ENCODE measurements at places on chromosomes 1 and 21.

GRCh38 chr1:204331847-204332487 is 27.8 kb downstream of the PLEKHA6 start:
- no peak for DNase-seq

DNA sequence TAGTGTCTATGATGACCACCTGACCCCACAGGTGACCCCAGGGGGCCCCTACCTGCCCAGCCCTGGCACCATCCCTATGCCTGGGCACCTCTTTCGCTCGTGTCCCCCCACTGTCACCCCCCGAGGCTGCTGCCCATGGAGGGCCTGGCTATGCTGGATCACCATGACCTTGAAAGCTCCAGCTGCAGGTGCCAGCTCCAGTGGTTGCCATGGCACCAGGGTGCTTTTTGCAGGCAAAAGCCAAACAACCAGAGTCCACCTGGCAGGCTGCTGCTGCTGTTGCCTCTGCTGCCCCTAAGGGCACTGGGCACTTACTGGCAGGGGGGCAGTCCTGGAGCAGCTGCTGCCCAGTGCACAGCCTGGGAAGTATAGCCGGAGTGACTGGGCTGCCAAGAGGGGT is 21.7 kb downstream of the ETNK2 start:
- no peak for DNase-seq

GRCh38 chr1:153533689-153534201 is 2.0 kb downstream of the S100A6 start:
- no peak for DNase-seq

GRCh38 chr1:204438628-204439027 is 27.0 kb upstream of the PPP1R15B start:
- DNase-seq = no peak

DNA sequence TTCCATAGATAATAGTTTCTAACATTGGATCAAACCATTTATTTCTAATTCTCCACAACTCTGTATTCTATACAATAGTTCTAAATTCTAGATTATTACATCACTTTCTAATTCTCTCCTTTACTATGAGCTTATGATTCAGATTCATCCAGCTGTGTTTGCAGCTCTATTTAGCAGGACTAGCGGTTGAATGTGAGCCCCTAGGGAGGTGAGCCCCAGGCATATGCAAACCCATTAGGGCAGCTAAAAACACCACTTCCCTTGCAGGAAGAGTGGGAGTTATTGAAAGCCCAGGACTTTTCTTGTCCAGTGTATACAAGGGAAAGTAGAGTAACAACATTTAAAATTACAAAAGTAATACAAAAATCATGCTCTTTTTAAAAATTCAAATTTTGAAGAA is 56.9 kb downstream of the KRTAP19-8 start:
- no peak for DNase-seq

GRCh38 chr1:37315371-37315846 is 159.0 kb upstream of the ZC3H12A start:
- DNase-seq = no peak

- DNase-seq = no peak
These were observed 6.4 kb upstream of the CPT2 start for GRCh38 chr1:53190210-53190611.

- no peak for DNase-seq
These were observed 101.9 kb upstream of the SOD1 start for GRCh38 chr21:31557421-31558188.

GRCh38 chr1:26949926-26950319 is 10.3 kb downstream of the KDF1 start:
- DNase-seq = no peak

DNA sequence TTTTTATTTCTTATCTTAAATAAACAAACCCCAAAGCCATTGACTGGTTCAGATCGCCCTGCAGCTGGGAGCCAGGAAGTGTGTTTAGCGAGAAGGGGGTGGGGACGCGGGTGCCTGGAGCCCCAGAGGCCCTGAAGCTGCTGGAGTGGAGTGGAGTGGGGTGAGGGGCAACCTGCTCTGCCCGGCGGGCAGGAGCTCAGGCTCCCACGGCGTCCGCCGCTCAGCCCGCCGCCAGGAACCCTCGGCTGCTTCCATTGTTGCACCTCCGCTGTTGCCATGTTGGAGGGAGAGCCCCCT is 673 bp downstream of the PIK3C2B start:
- peak; percentile 72 for DNase-seq

GRCh38 chr1:42743317-42744147 is 3.5 kb upstream of the CLDN19 start:
- no peak for DNase-seq

DNA sequence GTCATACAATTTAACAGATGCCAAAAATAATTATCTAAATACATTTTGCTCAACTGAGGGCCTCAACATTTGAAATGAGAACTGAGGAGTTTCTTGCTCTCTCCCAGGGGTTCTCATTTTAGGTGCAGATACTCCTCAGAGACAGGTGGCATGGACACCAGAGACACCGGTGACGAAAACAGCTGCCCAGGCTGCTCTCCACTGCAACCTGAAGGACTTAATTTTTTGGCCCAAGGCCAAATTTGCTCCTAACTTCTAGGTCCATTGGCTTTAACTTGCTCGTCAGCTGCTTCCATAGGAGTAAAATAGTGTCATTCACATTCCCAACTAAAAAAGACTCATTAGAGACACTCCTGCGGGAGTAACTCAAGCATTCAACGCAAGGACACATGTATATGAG is 87.0 kb downstream of the NRIP1 start:
- DNase-seq = no peak

DNA sequence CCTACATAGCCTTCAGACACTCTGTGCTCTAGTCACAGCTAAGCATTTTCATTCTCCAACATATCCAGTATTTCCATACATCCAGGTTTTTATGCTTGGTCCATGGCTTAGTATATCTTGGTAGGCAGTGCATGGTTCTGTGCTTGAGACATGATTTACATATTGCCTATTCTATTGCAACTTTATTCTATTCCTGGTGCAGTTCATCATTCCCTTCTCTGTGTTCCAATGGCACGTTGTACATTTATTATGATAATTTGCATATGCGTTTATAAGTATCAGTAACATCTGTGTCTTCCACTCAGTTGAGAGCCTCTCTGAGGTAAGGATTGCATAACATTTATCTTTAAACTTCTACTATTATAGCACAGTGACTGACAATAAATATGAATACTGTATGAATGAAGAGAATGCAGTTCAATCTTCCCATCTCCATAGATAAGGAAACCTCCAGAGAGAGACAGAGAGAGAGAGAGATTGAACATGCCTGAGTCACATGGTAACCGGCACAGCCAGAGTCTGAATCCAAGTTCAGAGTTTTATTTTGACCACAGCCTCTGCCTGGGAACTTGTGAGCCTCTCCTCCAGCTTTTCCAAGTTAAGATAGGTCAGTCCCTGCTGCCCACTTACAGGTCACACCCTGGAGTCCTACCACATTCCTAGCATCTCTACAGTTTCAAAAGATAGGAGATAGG is 41.5 kb downstream of the PLPPR5 start:
- DNase-seq = no peak

- DNase-seq = no peak
These were observed at the start of gene DENND2C for GRCh38 chr1:114669562-114670082. TSS of gene DENND2C (minus strand) at chr1:114670049. CDS start at chr1:114625984, 44,065 bp downstream.

GRCh38 chr1:68916221-68916902 is 419.5 kb upstream of the DEPDC1 start:
- DNase-seq = no peak

GRCh38 chr1:229582011-229582694 is 23.6 kb upstream of the ABCB10 start:
- peak; percentile 47 for DNase-seq

DNA sequence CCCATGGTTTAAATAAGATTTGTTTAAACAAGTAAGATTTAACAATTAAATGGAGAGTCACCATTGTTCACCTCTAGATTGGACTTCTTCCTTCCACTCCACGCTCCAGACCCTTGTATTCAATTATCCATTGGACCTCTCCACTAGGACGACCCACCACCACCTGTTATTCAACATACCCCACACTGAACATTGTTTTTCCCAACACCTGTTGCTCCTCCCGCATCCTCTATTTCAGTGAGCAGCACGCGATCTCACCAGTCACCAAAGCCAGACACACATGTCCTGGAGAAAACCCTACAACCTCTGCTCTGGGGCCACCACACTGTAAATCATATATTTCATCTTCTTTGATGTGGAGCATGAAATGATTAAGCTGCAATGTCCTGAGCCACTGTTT is 28.6 kb downstream of the ATP8B2 start:
- DNase-seq = no peak

DNA sequence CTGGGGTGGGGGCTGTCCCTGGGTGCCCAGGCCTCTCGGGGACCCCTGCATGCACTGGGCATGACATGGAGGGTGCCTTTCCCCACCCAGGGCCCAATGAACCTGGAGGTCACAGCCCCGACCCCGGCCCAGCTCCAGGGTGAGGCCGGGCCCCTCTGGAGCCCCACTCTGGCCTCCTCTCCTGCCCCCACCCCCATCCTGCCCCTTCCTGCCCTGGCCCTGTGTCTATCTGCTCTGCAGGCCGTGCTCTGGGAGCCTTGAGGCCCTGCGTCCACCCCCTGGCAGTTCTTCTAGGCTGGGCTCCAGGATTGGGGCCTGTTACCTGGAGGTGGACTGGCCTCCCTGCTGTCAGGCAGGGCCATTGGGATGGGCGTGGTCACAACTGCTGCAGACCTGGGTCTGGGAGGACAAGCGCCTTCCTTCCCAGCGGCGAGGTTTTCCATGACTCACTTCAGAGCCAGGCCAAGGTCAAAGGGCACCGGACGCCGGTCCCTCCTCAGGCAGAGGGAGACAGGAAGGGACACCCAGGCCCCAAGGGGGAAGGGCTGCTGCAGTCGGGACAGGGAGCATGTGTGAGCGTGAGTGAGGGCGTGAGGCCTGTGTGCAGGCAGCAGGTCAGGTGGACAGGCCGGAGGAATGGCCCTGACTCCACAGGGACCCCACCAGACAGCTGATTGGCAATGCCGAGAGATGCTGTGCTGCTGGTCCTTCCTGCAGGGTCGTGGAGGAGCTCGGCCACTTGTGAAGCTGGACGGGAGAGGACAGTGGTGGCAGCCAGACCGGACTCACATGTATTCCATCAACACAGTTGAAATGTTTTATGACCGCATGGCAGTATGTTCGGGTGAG is 31.1 kb upstream of the POFUT2 start:
- no peak for DNase-seq

- no peak for DNase-seq
These were observed 32.9 kb downstream of the CD58 start for GRCh38 chr1:116537898-116538297.

GRCh38 chr1:211610779-211611556 is 32.0 kb upstream of the SLC30A1 start:
- DNase-seq = no peak

DNA sequence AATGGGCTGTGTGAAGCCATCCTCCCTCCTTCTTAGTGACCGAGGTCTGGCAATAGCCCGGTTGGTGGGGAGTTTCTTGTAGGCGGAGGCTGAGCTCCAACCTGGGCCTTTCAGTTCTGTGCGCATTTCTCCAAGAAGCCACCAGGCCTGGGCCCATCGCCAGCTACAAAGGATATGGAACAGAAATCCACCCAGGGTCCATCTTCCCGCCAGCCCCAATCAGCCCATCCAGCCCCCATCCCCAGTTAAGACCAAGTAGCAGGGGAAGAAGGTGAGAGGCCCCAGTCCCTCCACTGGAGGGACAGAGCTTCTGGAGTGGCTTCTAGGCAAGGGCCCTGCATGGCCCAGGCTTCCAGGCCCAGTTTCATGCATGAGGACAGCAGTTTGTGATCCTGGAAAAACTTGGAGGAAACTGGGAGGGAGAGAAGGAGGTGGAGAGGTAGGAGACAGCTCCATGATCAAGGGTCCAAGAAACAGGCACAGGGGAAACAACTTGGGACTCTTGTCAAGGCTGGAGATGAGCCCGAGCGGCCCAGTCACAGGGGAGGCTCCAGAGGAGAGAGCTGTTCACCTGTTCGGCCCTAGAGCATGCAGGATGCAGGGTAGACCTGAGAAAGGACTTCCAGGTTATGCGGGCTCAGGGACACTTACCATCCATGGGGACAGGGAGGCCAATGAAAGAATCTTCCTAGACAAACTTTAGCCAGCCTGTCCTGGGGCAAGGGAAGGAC is 261.2 kb downstream of the PTPRU start:
- no peak for DNase-seq

DNA sequence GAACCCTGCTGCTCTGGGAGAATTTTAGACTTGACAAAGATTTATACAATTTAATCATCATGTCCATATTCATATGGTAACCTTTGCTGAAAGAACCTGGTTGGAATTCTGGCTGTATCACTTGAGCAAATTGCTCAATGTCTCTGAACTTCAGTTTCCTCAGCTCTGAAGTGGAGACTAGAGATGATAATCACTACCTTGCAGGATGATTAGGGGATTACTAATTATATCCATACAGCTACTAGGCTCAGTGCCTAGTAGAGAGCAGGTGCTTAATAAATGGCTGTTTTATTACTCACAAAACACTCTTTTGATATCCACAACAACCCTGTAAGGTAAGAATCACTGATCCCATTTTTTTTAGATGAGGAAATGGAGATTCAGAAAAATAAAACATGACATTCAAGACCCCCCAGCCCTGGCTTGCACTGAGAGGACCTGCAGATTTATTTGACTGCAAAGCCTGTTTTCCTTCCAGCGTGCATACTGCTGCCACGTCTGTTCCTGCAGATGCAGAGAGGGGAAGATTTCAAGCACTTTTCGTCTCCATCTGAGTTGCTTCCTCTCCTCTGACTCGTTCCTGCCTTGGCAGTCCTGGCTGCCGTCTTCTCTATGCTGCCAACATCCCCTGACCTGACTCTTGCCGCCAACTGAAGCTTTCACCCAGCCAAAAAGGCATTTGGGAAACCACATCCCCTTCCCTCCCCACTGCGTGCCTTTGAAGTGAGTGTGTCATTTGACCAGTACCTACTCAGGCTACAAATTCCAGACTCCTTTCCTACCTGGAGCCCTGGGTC is 203.0 kb downstream of the PLPP3 start:
- DNase-seq = no peak

GRCh38 chr1:81329041-81329440 is 471.7 kb upstream of the ADGRL2 start:
- no peak for DNase-seq

DNA sequence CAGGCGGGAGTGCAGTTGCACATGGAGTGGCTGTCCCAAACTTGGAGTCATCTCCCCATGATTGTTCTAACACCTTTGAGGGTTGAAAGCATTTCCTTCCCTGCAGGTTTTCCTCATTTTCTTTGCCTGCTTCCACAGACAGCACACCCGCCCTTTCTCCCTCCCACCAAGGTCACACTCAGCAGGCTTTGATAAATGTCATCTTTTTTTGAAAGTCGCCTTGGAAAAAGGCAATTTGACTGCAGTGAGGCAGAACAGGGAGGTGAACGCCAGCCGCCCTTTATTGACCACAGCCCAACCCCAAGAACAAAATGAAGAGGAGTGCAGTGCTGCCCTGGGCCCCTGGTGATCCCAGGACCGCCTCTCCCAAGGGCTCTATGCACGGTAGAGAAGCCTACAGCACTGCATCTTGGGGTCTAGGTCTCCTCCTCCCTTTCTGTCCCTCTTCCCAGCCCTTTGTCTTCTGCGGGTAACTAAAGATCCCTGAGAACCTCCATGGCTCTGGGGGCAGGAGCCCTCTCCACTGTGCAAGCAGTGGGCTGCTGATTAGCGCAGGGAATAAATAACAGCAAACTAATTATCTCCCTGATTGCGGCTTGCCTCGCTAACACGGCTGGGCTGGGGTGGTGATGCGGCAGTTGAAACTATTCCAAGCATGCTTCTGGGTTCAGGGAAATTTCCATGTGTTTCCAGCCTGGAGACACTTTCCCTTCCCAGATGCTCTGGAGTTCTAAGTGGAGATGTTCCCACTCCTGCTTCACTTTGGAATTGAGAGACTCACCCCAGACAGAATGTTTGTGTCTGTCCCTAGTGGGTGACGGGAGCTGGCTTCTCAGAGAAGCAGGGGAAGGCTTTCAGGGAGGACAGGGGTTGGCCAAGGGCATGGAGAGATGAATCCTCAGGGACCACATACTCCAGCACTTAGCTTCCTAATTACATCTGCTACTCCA is 11.8 kb upstream of the AMIGO1 start:
- no peak for DNase-seq

Data from globus pallidus (tissue), 1 donor.